Liver (tissue), 10 donors: ENCODE measurements at places on chromosomes 3 and 15. TPM values are rescaled to one million over a fixed set of nuclear protein-coding genes. Genes with fewer than 3 reads are reported as not detected.

The CLDN1 gene
- polyA plus RNA-seq, result 89.4 TPM

The TRH gene
- not detected for polyA plus RNA-seq

The DAPK2 gene
- polyA plus RNA-seq, result 1.0 TPM

The TBC1D23 gene
- 8.7 TPM for polyA plus RNA-seq

The TSC22D2 gene
- 6.2 TPM for polyA plus RNA-seq

The HTR3E gene
- not detected for polyA plus RNA-seq

The NEK10 gene
- polyA plus RNA-seq, result not detected

The FETUB gene
- polyA plus RNA-seq, result 8.0 TPM

The BFSP2 gene
- polyA plus RNA-seq, result 0.42 TPM

The GABRR3 gene
- polyA plus RNA-seq, result not detected

The PLCH1 gene
- 0.03 TPM for polyA plus RNA-seq

The CGNL1 gene
- polyA plus RNA-seq, result 12.0 TPM

The MAP2K1 gene
- polyA plus RNA-seq, result 30.2 TPM

The NTRK3 gene
- 0.31 TPM for polyA plus RNA-seq

The OR5H15 gene
- polyA plus RNA-seq, result not detected

The CLRN1 gene
- not detected for polyA plus RNA-seq

The PGBD4 gene
- 0.90 TPM for polyA plus RNA-seq

The SLC6A1 gene
- polyA plus RNA-seq, result 16.0 TPM

The GNB4 gene
- polyA plus RNA-seq, result 1.9 TPM

The UBE2E2 gene
- polyA plus RNA-seq, result 23.0 TPM

The VPS18 gene
- 3.4 TPM for polyA plus RNA-seq

The SLC49A4 gene
- polyA plus RNA-seq, result 5.0 TPM

The IGSF10 gene
- 0.24 TPM for polyA plus RNA-seq

The CHL1 gene
- polyA plus RNA-seq, result 0.03 TPM

The TMEM39A gene
- 15.2 TPM for polyA plus RNA-seq

The RETNLB gene
- polyA plus RNA-seq, result not detected

The RYR3 gene
- polyA plus RNA-seq, result 0.01 TPM

The RFT1 gene
- 8.0 TPM for polyA plus RNA-seq

The POTEB gene
- polyA plus RNA-seq, result not detected

The SLC2A2 gene
- polyA plus RNA-seq, result 209 TPM

The CPNE9 gene
- polyA plus RNA-seq, result not detected

The RHOV gene
- polyA plus RNA-seq, result not detected

The GOLGA6A gene
- polyA plus RNA-seq, result 0.08 TPM

The CPEB1 gene
- 0.05 TPM for polyA plus RNA-seq

The CPN2 gene
- 169 TPM for polyA plus RNA-seq

The SLC24A5 gene
- not detected for polyA plus RNA-seq
